CD8-positive, alpha-beta T cell (primary cell): ENCODE measurements at places on chromosomes 7 and 10.

DNA sequence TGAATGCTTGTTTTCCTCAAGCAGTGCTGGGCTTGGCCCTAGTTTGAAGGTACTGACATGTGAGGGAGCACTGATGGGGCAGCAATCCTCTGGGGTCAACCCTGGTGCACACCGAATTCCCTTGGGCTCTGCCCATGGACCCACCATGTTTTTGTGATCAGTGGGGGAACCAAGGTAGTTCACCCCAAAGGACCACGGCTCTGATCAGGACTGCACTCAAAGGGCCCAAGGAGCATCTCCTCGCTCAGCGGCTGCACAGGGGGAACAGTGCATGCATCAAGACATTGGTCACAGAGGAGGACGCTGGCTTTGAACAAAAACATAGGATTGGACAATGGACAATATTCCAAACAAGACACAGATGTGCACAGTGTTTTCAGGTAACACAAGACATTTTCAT, 12.7 kb downstream of the CXCL12 start:
- DNase-seq = no peak

GRCh38 chr7:24800073-24800472, 42.8 kb upstream of the GSDME start:
- DNase-seq = no peak

DNA sequence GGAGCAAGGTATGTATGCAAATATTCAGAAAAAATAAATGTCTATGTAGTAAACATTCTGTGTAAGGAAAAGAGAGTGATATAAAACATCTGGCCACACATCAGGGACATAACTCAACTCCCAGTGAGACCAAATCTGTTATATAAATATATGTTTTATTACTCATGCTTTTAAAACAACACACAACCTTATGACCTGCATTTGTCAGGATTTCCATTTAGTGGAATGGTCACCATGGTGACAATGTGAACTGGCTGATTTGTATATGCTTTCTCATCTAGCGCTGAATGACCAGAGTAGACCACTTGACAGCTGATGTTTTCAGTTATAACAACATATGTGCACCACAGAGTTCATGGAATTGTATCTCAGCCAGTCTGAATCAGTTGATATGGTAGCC, 551.7 kb downstream of the HTR7 start:
- DNase-seq = no peak

GRCh38 chr10:92662848-92663247, 26.9 kb upstream of the HHEX start:
- no peak for DNase-seq

GRCh38 chr7:117152213-117153007, 170.4 kb downstream of the WNT2 start:
- no peak for DNase-seq

GRCh38 chr7:2698581-2699288, 10.7 kb downstream of the AMZ1 start:
- DNase-seq = peak; percentile 86

GRCh38 chr10:77400033-77400432, 237.6 kb downstream of the KCNMA1 start:
- no peak for DNase-seq

GRCh38 chr7:131623154-131623553, 66.7 kb upstream of the PODXL start:
- DNase-seq = no peak

DNA sequence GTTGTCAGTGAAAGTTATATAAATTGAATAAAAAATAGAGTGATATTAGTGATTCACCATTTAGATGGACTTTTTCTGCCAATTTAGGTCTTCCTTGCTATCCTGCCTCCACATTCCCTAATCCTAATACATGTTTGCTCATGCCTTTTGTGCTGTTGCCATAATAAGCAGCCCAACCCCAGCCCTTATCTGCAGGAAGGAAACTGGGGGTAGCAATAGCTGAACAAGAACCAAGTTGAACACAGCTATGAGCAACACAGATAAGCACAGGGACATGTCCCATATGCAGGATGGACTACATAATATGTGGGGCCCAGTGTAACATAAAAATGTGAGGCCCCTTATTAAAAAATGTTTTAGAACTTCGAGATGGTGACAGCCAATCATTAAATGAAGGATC, 91.2 kb upstream of the AHR start:
- no peak for DNase-seq

DNA sequence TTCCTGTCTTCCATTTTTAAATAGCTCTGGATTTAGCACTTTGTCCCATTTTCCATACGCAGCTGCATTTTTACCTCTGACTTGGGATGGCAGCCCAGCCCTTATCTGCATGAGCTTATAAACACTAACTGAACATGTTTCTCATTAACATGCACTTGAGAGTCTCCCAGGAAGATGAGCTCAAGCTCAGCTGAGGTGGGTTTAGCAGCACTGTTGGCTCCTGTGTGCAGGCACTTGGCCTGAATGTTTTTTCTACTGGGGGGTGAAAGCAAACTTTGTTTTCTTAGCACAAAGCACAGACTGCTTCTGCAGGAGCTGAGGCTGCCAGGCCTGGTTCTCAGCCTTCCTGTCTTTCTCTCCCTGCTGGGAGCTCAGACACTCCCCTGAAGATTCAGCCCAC, 1093.6 kb upstream of the AUTS2 start:
- DNase-seq = no peak

- peak; percentile 11 for DNase-seq
Measured at GRCh38 chr7:98930464-98930863, 52.1 kb downstream of the TRRAP start.

GRCh38 chr7:43572516-43573049, 10.3 kb upstream of the STK17A start:
- no peak for DNase-seq

- DNase-seq = no peak
Measured at GRCh38 chr10:83045731-83046130, 1093.6 kb upstream of the GHITM start.

DNA sequence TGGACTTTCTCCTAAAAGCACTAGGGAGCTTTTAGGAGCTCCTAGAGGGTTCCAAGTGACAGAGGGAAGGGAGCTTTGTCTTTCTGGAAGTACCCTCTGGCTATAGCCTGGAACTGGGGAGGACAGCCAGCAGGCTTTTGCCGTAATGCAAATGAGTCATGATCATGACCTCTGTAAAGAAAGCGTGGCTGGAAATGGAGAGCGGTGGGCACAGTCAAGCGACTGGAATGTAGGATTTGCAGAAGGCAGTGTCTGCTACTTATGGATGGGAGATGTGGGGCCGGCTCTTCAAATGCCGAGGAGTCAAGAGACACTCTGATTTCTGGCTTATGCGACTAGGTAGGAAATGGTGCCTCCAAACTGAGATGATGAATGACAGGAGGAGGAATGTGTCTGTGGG, 34.6 kb upstream of the PLPP4 start:
- no peak for DNase-seq

- no peak for DNase-seq
Measured at GRCh38 chr7:23106823-23107663, 1.5 kb downstream of the KLHL7 start.

GRCh38 chr7:2120251-2120660, 112.5 kb downstream of the MAD1L1 start:
- DNase-seq = peak; percentile 75

DNA sequence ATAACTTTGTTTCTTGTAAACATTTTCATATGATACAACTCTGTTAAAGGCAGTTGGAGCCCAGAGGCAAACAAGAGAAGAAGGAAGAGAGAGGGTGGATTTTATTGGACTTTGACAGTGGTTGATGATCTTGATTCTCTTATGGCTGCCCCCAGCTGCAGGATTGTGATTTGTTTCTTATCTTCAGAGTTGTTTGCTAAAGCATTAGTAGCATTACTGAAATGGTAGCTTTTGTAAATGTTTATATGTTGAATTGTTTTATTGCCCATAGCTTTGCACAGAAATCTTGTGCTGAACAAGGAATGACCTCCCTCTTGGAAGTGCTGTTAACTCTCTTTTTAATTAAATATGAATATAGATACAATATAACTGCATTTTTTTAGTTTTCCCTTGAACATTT, 309.4 kb downstream of the AUTS2 start:
- no peak for DNase-seq

- no peak for DNase-seq
Measured at GRCh38 chr10:130459851-130460490, 323.8 kb downstream of the GLRX3 start.

GRCh38 chr10:60760711-60761210, 17.5 kb upstream of the CDK1 start:
- DNase-seq = no peak

DNA sequence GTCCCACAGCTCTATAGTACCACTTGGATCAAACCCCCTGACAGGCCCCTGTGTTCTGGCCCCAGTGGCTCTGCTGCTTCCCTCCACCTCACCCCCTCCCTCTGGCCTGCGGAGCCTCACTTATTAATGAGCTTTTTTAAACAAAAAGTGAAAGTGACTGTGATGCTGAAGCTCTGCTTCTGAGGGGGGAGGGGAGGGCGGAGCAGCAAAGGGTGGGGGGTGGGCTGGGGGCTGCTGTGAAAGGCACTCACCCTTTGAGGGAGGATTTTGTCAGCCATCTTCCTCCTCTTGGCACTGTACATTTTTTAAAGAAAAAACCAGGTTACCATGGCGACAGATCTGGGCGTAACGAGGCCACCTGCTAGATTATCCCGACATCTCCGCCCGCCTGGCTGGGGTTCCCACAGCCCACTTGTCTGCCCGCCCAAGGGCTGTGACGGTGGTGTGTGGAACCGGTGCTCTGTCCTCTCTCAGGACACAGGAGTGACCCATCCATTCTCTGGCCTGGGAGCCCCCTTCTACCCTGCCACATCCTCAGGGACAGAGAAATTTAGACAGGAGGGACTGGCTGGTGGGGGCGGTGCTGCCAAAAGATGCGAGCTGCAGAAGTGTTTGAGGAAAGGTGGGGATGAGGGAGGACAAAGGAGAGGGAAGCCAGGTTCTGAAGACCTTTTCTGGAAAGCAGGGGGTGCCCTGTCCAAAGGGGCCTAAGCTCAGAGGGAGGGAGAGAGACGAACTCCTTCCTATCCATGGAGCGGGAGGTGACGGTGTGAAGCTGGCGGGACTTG, 4.9 kb downstream of the SMARCD3 start:
- no peak for DNase-seq

- no peak for DNase-seq
Measured at GRCh38 chr10:59085711-59086502, 90.5 kb upstream of the PHYHIPL start.

- DNase-seq = no peak
Measured at GRCh38 chr7:1647961-1648672, 22.0 kb upstream of the ELFN1 start.
